ENCODE measurements at places on chromosomes 2 and 18.

- no peak for DNase-seq
These were observed 26.0 kb upstream of the GMPPA start for GRCh38 chr2:219472629-219473187.

- DNase-seq, result no peak
These were observed 388.3 kb downstream of the TNS1 start for GRCh38 chr2:217614498-217614897.

DNA sequence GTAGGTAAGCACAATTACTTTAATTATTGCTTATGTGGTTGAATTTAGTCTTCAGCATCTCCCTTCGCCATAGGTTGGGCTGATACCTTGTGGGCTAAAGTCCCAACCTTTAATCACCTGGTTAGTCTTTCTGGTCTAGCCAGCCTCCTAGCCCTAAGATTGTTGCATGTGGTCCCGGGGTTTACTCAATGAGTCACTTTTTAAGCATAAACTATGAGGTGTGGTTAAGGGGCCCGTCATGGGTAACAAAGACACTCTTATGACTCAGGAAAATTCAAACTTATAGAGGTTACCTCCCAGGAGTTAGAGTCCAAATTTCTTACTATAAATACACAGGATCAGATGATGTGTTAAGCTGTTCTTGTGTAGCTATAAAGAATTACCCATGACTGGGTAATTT lies 841.6 kb downstream of the TRIB2 start:
- DNase-seq, result no peak

DNA sequence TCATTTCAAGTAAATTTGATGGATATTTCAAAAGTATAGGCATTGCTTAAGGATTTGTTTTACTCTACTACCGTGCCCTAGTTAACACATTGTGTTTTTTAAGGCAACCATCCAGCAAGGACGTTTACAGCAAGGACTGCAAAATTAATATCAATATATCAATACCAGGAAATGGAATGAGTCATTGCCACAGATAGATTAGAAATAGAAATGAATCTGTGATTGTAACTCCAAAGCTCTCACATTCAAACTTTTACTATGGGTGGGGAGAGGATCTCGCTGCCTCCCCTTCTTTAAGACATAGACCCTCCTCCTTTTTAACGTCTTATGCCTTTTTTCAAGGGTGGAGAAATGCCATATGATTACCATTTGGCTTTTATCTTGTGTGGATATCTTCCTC lies 3.8 kb downstream of the CD28 start:
- no peak for DNase-seq

GRCh38 chr2:1887915-1888314 lies 143.6 kb upstream of the PXDN start:
- no peak for DNase-seq

- DNase-seq, result no peak
These were observed 206.9 kb downstream of the ARL4C start for GRCh38 chr2:234289834-234290590.

DNA sequence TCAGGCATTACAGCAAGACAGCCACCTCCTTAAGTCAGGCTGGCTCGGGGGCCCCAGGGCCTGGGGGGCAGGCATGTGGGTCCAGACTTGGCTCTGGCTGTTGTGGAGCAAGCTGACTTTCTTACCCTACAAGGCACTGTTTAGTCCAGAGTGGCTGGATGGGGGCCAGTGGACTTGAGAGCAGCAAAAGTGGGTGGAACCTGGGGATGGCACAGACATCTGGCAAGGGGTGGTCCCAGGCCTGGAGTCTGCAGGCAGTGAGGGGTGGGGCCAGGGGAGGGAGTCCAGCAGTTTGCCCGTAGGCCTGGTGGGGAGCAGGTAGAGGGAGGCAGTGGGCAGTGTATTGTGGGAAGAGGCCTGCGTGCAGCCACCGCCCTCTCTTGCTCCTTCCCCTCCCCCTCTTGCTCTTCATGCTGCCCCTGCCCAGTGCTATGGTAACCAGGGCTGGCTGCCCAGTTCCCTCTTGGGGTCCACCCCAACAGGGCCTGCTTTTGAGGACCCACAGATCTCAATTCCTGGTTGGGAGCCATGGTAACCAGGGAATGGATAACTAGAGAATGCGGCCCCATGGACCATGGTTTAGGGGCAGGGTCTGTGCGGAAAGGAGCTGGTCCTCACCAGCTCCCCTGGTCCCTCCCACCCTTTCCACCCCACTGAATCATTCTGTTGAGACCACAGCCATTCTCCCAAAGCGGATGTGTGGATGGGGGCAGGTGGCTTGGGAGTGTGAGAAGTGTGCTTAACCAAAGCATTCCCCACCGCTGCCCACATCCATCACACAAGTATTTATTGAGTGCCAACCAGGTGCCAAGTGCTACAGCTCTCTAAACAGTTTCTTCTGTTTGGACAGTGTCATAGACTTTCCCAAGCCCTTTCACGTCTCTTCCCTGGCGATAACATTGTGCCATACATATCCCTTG lies 19.3 kb downstream of the SPEG start:
- DNase-seq, result no peak

- DNase-seq, result no peak
These were observed 112.3 kb downstream of the PXDN start for GRCh38 chr2:1632002-1632348.

- DNase-seq, result peak; percentile 55
These were observed 34.2 kb upstream of the EN1 start for GRCh38 chr2:118881490-118882129.
